ENCODE measurements at places on chromosomes 12 and 14.

GRCh38 chr14:21241218-21241819 lies 27.9 kb downstream of the HNRNPC start:
- no peak for DNase-seq

GRCh38 chr12:47743311-47743860 lies 15.3 kb downstream of the RAPGEF3 start:
- no peak for DNase-seq

DNA sequence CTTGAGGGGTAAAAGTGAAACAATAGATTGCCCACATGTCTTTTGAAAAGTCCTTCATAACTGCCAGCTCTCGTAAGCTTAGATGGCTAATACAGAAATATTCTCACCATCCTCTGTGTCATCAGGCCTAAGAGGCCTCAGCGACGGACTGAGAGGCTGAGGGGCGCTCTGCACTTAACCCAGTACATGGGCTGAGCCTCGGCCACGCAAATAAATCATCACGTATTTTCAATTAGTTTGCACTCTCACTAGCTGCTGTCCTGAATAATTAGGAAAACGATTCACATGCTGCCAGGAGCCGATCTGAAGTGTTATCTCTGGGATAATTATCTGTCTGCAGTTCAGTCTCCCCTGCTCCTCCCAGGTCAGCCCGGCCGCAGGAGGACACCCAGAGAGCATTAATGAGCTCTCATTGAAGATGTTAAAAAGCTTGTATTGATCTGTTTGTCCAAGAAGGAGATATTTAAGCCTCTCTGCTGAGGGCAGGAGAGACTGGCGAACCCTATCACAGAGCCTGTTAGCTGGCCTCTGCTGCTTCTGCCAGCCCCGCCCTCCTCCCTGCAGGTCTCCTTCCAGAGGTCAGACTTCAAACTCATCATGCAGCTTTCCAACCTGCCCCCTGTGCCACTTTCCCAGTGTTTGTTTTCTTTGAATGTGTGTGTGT lies 1051.3 kb downstream of the VRK1 start:
- no peak for DNase-seq

- DNase-seq, result no peak
Observed at GRCh38 chr12:102487226-102487625, 6.9 kb upstream of the IGF1 start.

- no peak for DNase-seq
Observed at GRCh38 chr14:93946104-93946503, 19.0 kb downstream of the FAM181A start.

DNA sequence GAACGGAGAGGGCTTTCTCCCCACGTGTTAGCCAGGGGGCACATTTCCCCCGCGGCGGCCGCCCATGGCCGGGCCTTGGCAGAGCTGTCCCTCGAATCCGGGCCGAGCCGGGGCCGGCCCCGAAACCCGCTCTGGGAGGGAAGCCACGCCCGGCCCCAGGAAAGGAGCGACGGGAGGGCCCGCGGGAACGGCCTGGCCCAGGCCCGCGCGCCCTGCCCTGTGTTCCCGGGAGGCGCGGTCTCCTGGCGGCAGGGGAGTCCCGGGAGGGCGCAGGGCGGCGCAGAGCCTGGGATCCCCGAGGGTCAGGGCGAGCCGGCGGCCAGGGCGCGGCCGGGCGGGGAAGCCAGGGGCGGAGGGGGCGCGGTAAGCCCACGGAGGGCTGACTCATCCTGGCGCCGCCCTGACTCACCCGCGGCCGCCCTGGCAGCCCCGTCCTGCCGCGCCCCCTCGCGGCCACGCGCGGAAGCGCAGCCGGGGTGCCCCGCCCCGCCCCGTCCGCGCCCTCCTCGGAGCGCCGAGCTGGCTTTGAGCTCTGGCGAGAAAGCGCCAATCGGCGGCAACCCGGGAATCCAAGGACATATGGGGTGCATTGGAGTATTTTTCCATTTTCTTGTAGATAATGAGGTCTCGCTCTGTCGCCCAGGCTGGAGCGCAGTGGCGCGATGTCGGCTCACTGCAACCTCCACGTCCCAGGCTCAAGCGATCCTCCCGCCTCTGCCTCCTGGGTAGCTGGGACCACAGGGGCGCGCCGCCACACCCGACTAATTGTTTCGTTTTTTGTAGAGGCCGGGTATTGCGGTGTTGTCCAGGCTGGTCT lies 31.8 kb upstream of the PLEKHG6 start:
- no peak for DNase-seq

GRCh38 chr12:56932867-56933266 lies 1.3 kb downstream of the SDR9C7 start:
- no peak for DNase-seq

- DNase-seq, result no peak
Observed at GRCh38 chr12:30846776-30847175, 79.8 kb upstream of the TSPAN11 start.

DNA sequence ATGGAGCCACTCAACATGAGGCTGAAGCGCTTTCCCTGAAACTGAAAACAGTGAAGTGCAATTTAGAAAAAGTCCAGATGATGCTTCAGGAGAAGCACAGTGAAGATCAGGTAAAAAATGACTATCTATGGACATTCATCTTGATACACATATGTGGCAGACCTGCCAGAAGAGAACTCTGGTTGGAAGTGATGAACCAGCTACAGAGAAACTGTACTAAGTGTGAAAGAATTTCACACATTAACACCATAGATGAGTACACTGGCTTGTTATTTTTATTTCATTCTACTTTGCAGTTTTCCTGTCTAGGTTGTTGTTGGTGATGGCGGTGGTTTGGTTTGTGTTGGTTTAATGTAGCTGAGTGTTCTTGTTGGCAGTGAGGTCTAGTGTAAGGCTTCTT lies 174.7 kb downstream of the ESR2 start:
- no peak for DNase-seq
